HFFc6 (cell line): ENCODE measurements at places on chromosomes 3 and 15. TPM values are rescaled to one million over a fixed set of nuclear protein-coding genes. Genes with fewer than 3 reads are reported as not detected.

CSPG5 gene
- 0.18 TPM in 1 of 2 replicates, not detected in the other for total RNA-seq

EHD4 gene
- 14.7 to 21.8 TPM (median 18.6 TPM) in 3 replicates for total RNA-seq

EPHB3 gene
- total RNA-seq, result 3.9 to 5.5 TPM (median 5.3 TPM) in 3 replicates

SCN5A gene
- not detected in 3 replicates for total RNA-seq

ZNF80 gene
- not detected in 3 replicates for total RNA-seq

GOLGA6B gene
- not detected in 3 replicates for total RNA-seq

GALNT15 gene
- 4.7 to 5.9 TPM (median 5.5 TPM) in 3 replicates for total RNA-seq

ITIH4 gene
- 0.55 to 0.77 TPM in 2 of 3 replicates, not detected in the other for total RNA-seq

PPP2R3A gene
- total RNA-seq, result 21.2 to 24.0 TPM (median 23.6 TPM) in 3 replicates

CCR1 gene
- not detected in 3 replicates for total RNA-seq

HRH1 gene
- total RNA-seq, result 4.8 to 6.8 TPM (median 5.9 TPM) in 3 replicates

ATP13A5 gene
- not detected in 3 replicates for total RNA-seq

GPR27 gene
- not detected in 3 replicates for total RNA-seq

PP2D1 gene
- total RNA-seq, result not detected in 2 replicates
